Activated naive CD4-positive, alpha-beta T cell treated with anti-CD3 and anti-CD28 coated beads, Interleukin-2, amount 10 ng/mL, durations not matched to agents 7 days and 5 days (primary cell): ENCODE measurements at places on chromosomes 6 and 20.

GRCh38 chr20:39451386-39451785 is 489.2 kb downstream of the DHX35 start:
- no peak for DNase-seq

- DNase-seq: peak; percentile 60
These were observed 30.0 kb downstream of the KCNG1 start for GRCh38 chr20:50992733-50993457.

DNA sequence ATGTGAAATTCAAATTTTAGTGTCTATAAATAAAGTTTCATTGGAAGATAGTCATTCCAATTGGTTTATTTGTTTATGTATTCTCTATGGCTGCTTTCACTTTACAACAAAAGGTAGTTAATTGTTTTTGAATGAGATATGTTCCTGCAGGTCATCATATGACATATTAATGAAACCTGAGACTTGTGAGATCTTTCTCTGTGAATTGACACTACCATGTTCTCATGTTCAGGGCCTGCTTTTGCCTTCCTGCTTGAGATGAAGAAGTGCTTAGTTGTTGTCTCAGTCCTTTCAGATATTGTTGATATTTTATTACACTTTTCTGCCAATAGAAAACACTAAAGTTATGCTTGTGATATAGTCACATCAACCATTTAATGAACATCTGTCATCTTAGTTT is 132.5 kb downstream of the UTRN start:
- DNase-seq: no peak

GRCh38 chr6:76803038-76803580 is 660.2 kb downstream of the HTR1B start:
- no peak for DNase-seq

GRCh38 chr20:31653561-31653960 is 15.8 kb downstream of the COX4I2 start:
- DNase-seq: no peak
